ENCODE measurements at places on chromosomes 6 and 20.

DNA sequence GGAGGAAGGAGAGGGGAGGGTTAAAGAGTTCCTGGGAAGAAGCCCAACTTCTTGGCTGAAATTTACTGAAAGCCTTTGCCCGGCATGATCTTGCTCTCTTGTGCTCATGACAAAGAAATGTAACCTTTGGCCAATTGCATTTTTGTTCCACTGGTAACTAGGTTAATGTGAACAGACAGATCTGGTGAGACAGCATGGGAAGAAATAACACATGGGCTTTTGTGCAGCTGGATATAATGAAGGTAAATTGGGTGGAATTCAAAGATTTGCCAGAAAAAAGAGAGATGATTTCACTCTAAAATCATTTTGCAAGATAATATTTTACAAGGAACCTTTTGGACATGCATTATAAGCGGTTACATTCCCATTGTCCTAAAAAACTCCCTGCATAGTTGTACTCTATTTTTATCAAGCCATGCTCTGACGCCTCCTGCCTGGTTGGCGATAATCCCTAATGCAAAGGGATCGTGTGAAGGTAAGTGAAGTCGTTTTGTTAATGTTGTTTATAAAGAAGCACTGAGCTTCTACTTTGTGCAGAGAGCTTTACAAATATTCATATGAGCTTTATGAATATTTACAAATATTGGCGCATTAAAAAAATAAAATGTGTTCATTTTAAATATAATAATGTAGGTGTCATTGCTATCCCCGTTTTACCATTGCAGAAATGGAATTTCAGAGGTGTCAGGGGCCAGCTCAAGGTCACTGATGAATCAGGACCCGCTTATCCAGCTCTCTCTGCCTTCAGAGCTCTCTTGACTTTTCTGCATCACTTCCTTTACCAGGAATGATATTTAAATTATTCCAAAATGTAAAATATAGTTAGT, 161.3 kb upstream of the AGPAT4 start:
- no peak for DNase-seq

DNA sequence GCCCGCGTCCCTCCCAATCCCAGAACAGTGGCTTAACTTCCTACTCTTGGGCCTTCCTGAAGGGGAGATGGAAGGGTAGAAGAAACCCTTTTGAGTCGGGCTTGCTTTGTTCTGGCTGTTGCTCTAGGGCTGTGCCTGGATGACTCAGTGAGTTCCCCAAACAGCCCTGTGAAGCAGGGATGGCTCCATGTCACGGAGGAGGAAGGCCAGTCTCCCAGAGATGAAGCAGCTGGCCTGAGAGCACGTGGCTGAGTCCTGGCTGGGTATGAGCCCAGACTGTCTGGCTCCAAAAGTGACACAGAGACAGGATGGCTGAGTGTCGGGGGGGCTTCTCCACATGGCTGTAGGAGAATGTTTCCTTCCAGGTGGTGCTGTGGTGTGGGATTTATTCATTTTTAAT, 4.6 kb downstream of the SYTL3 start:
- no peak for DNase-seq

DNA sequence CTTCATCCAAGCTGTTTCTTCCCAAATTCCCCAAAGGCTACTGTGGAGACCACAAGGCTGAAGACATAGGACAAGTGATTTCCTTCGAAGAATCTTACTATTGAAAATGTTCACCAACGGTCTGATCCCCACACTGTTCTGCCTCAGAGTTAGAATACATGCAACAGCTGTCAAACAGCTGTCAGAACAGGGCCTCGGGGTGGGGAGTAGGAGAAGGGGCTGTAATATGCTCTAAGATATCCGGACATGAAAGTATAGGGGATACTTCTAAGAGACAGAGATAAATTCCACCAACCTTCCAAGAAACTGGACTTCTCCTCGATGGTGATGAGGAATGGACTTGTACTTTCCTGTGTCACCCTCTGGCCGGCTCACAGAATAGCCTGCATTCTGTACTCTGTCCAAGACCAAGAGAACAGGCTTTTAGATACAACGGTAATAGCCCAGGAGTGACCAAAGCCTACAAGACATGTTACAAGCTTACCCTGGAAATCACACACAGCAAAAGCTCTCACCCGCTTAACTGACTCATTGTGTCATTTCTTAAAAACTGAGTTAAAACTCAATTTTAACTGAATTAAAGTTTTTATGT, 69.2 kb upstream of the PTGIS start:
- DNase-seq: no peak

DNA sequence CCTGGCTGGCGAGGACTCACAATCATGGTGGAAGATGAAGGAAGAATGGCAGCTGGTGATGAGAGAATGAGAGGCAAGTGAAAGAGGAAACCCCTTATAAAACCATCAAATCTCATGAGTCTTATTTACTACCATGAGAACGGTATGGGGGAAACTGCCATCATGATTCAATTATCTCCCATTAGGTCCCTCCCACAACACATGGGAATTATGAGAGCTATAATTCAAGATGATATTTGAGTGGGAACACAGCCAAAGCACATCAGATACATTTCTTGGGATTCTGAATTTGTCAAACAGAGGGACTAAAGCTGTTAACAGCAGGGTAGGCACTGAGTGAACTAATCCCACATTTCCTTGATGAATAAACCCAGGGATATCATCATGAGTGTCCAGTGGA, 116.2 kb upstream of the PLCB4 start:
- DNase-seq: no peak

GRCh38 chr6:11232770-11233626, 530 bp upstream of the NEDD9 start:
- no peak for DNase-seq

DNA sequence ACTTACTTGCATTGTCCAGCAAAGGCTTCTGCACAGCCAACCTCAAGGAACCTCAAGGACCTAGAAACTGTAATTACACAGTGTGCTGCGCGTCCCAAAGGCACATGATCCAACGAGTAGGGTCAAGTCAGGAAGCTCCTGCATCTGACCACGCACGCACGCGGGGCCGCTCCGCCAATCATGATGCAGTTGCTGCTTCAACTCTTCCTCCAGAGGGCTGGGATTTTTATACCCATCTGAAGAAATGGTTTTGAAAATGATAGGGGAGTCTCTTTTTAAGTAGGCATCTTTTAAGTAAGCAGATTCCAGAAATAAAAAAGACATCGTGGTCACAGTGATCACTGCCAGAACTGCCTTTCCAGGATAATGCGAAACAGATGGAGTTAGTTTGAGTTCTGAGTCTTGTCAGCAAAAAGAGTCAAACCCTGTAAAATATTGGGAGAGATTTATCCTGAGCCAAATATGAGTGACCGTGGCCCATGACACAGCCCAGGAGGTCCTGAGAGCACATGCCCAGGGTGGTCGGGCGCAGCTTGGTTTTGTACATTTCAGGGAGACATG, 34.0 kb downstream of the KIF25 start:
- no peak for DNase-seq

- no peak for DNase-seq
Observed at GRCh38 chr6:46549155-46549554, 57.9 kb upstream of the RCAN2 start.

GRCh38 chr6:23073821-23074220, 504.5 kb downstream of the HDGFL1 start:
- no peak for DNase-seq

DNA sequence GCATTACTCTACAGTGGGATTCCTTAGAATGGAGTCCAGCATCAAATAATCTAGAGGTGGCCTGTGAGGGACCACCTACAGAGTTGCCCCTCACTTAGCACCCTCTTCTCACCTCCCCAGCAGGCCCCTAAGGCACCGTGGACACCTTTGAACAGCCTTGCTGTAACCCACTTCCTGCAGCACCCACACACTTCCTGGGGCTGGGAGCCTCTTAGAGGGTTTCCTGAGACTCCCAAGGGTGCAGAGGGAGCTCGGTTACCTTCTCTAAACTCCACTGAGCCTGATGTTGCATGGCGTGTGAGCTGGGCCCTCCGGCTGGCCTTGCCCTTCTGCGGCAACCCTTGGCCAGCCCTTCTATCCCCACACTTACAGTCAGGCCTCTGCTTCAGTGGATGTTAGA, 7.3 kb upstream of the SIRPG start:
- DNase-seq: peak; percentile 85

- DNase-seq: no peak
Observed at GRCh38 chr6:89495961-89496535, 63.1 kb downstream of the ANKRD6 start.

DNA sequence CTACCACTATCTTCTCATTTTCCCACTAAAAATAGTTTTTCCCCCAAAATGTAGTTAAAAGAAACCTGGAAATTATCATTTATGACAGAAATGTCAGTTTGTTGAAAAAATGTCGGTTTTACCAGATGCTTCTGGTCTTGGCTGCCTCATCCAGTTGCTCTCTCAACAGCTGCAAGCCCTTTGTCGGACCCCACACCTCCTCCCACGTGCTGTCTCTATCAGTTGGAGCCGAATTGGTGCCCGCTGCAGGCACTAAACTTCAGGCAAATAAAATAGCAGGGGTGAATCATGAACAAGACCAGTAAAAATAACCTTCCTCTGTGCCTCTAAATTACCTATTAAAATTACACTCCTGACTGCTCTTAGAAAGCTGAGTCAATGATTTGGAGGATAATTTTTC, 129.5 kb upstream of the CEP162 start:
- DNase-seq: no peak

GRCh38 chr6:106516616-106517015, 112.7 kb downstream of the RTN4IP1 start:
- no peak for DNase-seq

DNA sequence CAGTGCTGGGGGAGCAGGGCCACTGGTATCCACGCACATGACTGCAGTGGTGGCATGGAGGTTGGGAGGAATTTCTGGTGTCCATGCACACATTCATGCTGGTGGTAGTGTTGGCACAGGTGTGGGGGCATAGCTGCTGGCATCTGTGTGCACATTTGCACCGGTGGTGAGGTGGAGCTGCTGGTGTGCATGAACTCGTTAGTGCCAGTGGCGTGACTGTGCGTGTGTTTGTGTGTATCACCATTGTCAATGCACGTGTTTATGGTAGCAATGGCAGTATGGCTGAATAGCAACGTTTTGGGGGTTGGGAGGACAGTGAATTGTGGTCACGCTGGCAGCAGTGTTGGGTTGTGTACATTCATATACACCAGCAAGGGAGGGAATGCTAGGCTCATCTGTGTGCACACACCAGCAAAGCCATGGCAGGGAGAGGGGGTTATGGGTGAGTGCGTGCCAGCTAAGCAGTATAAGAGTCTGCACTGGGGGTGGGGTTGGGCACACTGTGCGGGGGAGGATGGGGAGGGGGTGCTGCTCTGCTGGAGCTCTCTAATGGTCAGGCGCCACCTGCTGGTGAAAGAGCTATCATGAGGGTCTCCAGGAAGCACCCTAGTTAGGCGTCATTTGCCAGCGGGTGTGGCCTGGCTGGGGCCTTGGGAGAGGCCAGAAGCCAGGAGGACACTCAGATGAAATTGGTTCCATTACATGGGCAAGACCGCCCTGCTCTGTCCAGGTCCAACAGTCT, 626.1 kb upstream of the ID4 start:
- DNase-seq: peak; percentile 21
